PC-9 (cell line): ENCODE measurements at places on chromosomes 3 and 15. TPM values are rescaled to one million over a fixed set of nuclear protein-coding genes. Genes with fewer than 3 reads are reported as not detected.

Gene CLDN1
- 25.9 and 27.1 TPM in 2 replicates for total RNA-seq

Gene PPP1R14D
- total RNA-seq: 0.55 and 0.65 TPM in 2 replicates

DNA sequence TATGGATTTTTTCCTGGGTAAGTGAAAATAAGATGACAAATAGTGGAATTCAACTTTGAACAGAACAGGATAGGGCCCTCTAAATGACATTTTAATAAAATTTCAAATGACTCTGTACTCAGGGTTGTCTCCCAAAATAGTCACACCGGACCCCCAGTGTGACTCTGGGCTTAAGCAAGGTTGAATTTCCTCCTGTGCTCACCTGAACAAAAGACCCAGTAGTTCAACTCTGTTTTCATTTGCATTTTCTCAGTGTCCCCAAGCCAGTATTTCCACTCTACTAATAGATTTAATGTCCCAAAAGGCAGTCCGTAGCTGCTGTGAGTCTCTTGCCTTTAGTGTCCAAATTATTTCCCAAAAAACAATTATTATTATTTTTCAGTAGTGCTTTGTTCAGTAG is 296.6 kb downstream of the PLOD2 start:
- DNase-seq: no peak

- DNase-seq: no peak
These were observed 51.2 kb downstream of the WNT7A start for GRCh38 chr3:13828501-13829265.

DNA sequence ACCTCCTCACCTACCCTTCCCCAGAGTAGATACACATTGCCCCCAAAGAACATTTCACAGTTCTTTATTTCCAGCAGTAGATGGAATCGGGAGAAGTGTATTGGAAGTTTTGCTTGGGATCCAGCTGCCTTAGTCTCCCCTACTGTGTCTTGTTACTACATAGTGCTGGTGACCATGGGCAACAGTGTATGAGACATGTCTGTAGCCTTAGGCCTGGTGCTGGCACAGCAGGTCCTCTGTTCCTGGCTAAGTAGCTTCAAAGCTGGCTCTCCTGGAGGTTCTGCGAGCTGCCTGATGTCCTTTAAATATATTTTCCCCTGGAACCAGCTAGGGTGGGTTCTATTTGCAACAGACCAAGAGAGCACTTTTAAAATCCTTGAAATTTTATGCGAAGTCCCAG is 174.7 kb downstream of the THSD4 start:
- no peak for DNase-seq

DNA sequence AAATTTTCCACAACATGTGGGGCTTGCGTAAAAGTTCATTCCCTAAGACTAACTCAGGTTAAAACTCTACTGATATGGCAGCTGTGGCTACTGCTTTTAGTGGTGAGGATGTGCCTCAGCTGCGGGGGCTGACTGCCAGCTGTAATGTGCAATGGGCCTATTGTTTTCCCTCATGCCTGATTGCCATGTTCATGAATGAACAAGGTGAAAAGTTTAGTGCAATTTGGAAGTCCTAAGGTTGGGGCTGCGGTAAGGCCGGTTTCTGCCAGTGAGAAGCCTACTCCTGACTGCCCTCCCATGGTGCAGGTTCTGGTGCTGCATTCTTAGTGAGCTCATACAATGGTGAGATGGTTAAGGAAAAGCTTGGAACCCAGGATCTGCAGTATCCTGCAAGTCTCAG is 10.9 kb upstream of the ALDH1L1 start:
- DNase-seq: no peak

- DNase-seq: no peak
These were observed 13.7 kb downstream of the OXTR start for GRCh38 chr3:8755564-8756237.
